ENCODE measurements at places on chromosomes 3 and 15.
A peak's percentile ranks its signal among the peaks of the same experiment; 100 is the strongest.

DNA sequence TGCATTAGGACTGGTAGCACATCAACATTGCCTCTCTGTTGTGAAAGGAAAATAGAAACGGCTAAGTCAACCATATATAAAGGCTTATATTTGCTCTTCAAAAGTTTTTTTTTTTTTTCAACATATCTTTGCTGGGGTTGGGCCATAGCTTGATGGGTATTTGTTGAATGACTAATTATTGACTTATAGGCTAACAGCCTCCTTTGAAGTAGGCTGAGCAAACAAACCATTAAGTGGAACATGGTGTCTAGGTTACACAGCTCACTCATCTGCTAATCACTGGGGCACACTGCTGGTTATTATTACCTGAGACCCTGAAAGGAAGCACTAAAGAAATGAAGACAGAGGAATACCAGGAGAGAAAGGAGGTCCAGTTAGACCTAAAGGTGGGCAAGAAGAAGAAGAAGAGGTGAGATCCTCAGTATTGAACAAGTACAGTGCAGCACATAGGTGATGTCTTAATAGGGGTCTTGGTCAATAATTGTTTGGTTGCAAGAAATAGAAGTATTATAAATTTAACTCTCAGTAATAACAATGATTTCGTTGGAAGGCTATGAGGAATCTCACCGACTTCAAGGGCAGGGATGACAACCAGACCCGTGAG, 139.4 kb downstream of the RPLP1 start:
- peak; percentile 10 for DNase-seq

DNA sequence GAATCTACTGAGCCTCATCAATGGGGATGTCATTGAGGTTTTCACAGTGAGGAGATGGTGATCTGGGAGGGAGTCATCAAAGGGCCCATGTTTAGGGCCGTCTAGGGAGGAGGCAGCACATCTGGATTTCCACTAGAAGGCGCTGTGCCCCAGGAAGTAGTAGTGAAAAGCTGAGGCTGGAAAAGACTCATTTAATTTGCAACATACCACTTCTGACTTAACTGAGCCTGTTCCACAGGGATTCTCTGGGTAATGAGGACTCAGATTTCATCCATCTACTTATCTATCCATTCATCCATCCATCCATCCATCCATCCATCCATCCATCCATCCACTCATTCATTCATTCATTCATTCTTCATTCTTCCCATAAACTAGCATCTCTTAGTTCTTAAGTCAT, 17.4 kb upstream of the SHF start:
- DNase-seq: peak; percentile 67

DNA sequence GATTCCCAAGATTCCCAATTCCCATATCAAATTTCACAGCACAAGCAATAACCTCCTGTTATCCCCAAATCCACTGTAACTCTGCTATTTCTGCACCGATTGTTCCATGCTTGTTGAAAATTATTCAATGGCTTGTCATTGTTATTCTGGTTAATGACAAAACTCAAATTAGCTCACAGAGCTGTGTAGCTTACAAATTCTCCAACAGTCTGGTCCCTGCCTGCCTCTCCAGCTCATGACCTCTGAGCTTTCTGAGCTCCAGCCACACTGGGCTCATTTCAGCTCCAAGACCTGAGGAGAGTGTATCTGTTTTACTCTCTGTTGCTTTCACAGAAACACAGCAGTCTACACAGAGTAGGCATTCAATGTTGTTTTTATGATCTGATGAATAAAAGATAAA, 3.3 kb downstream of the DPPA2 start:
- DNase-seq: no peak

- DNase-seq: no peak
These were observed 7.9 kb downstream of the RAB27A start for GRCh38 chr15:55281517-55282228.

- no peak for DNase-seq
These were observed 26.0 kb upstream of the BUB1B start for GRCh38 chr15:40134885-40135284.

- no peak for DNase-seq
These were observed 150.2 kb downstream of the KLF13 start for GRCh38 chr15:31476866-31477265.

DNA sequence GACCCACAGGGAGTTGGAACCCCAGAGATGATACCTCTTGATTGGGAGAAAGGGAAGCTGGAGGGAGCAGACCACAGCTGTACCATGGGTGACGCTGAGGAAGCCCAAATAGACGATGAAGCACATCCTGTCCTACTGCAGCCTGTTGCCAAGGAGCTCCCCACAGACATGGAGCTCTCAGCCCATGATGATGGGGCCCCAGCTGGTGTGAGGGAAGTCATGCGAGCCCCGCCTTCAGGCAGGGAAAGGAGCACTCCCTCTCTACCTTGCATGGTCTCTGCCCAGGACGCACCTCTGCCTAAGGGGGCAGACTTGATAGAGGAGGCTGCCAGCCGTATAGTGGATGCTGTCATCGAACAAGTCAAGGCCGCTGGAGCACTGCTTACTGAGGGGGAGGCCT, 201.1 kb downstream of the AKAP13 start:
- DNase-seq: no peak

DNA sequence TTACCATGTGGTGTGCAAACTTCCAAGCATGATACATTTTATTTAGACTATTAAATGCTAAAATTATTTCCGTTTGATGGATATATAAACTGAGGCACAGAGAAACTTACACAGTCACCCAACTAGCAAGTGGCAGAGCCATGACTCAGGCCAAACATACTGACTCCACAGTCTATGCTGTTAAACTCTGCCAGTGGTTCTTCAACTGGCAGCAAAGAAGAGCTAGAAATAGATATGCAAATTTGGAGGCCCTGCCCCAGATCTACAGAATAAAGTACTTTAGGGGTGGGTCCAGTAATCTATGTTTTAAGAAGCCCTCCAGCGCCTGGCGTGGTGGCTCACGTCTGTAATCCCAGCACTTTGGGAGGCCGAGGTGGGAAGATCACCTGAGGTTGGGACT, 400.0 kb downstream of the FOXP1 start:
- no peak for DNase-seq

GRCh38 chr3:86245360-86245759, 745.6 kb downstream of the VGLL3 start:
- no peak for DNase-seq

DNA sequence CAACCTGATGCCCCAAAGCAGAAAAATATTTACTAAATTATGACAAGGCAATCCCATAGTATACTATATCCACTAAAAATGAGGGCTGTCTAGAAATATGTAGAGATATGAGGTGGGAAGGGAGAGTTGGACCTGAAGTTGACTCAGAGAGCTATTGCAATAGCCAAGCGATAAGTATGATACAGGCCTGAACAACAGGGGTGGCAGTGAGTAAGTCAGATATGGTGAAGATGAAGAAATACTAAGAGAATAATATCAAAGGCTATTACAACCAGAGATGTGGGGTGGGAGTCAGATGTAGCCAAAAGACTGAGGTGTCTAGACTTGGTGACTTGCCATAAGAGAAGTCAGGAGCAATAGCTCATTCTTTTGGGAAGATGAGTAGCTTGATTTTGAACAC, 9.2 kb downstream of the HSPBAP1 start:
- no peak for DNase-seq

DNA sequence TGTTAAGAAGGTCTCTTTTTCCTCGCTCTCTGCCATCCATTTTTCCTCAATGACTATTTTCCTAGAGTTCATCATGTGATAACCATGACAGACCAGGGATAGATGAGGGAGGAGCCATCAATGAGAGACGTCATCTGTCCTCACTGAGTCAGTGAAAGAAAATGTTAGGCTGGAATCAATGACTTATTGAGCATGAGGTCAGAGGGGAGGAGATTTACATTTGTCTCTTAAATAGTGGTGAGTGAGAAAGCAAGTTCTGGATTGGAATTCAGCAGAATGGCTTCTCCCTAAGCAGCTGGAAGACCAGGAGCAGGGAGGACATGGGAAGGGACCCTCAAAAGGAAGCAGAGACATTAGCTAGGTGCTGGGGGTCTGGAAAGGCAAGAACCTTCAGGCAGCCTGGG, 28.2 kb upstream of the USP3 start:
- DNase-seq: peak; percentile 98

DNA sequence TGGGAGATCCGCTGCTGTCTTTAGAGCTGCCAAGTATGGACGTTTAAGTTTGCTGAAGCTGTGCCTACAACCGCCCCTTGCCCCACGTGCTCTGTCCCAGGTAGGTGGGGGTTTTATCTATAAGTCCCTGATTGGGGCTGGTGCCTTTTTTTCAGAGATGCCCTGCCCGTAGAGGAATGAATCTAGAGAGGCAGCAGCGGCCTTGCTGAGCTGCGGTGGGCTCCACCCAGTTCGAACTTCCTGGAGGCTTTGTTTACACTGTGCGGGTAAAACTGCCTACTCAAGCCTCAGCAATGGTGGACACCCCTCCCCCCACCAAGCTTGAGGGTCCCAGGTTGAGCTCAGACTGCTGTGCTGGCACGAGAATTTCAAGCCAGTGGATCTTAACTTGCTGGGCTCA, 83.4 kb upstream of the FGF7 start:
- DNase-seq: no peak

DNA sequence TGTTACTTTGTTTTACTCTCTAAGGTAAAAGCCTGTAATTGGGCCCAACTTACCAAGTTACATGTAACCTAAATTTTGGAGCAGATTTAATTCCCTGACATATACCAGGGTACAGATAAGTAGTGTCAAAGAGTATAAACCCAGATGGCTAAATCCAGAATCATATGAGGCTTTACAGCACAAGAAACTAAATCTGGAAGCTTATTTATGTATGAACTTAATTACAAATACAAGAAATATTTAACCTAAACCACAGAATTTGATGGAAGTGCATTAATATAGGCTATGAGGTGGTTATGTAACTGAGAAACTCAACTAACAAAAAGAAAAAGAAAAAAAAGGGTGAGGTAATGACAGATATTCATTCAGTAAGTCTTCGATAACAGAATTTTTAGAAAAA, 930.2 kb upstream of the ALCAM start:
- no peak for DNase-seq

DNA sequence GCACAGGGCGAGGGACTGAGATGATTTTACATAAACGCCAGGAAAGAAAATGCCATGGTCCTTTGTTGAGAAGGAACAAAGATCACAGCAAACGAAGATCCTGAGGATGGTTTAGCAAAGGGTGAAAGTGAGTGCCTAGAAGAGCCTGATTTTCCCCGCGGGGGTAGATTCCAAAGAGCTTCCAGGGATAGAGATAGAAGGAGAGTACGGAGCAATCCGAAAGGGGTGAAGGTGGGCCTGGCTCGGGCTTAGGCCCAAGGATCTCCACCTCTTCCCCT, 977 bp downstream of the CDC25A start:
- peak; percentile 10 for DNase-seq

Measured in fibroblast of skin of back (primary cell).